Left cardiac atrium (tissue), 4 donors: ENCODE measurements at places on chromosomes 6 and 20.

GRCh38 chr6:4381381-4381780 is 246.0 kb upstream of the ECI2 start:
- DNase-seq = no peak

DNA sequence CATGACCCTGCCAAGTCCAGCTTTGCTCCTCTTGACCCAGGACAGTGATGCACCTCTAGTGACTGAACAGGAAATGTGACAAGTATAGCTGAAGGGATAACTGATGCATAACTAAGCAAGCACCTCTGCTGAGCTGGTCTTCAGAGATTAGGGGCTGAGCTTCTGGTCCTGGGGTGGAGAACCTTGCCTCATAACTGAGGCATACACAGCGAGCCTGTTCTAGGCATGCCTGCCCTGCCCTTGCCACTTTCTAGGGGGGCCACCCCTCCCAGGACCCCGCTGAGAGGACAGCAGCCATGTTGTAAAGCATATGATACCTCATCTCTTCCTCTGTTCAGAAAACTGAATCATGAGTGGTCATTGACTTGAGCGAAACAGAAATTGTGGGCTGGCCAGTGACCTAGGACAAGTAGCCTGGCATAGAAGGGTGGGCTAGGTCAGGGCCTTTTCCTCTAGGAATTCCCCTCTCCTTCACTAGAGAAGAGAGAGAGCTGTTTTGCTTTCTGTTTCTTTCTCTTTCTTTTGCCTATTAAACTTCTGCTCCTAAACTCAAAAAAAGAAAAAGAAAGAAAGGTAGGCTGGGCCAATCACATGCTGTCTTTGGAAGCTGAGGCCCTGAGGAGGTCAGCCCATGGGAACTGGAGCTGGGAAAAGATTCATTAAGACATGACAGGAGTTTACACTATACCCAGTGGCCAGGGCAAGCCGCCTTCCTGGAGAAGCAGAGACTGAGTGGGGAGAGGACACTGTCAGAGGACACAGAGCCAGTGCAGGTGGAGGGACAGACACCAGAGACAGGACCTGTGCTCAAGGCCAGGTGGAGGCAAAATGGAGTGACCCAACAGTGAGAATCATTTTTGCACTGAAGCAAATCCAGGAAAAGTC is 23.1 kb downstream of the ALDH5A1 start:
- no peak for DNase-seq

DNA sequence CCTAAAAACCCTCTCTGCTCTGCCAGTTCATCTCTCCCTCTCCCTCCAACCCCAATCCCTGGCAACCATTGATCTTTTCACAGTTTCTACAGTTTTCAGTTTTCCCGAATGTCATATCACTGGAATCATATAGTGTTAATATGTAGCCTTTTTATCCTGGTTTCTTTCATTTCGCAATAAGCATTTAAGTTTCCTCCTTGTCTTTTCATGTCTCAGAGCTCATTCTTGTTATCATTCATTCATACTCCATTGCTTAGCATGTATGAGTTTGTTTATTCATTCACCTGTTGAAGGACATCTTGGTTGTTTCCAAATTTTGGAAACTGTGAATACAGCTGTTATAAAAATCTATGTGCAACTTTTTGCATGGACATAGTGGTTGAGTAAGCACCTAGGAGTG is 5.5 kb upstream of the PCMTD2 start:
- DNase-seq = no peak

DNA sequence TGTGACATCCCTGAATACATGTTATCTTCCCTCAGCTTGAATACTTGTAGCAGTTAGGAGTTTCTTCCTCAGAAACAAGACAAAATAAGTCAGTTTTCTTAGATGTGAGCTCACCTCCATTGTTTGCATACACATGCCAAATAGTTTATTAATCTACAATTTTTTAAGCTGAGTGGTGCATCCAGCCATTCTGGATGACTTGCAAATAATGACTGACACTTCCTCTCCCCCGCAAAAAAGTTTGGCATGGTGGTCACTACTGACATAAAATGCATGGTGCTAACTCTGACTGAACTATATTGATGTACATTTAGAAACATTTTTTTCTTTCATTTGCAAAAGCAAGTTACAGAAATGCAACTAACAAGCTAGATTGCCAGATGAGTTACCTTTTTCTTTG is 55.5 kb downstream of the CYB5R4 start:
- DNase-seq = no peak

GRCh38 chr6:128204616-128205015 is 303.8 kb upstream of the THEMIS start:
- DNase-seq = no peak

GRCh38 chr6:26157251-26158075 is 70.2 kb downstream of the HFE start:
- no peak for DNase-seq

GRCh38 chr6:12621754-12622153 is 94.8 kb upstream of the PHACTR1 start:
- no peak for DNase-seq

- no peak for DNase-seq
Measured at GRCh38 chr6:106890447-106890846, 84.1 kb downstream of the CD24 start.

DNA sequence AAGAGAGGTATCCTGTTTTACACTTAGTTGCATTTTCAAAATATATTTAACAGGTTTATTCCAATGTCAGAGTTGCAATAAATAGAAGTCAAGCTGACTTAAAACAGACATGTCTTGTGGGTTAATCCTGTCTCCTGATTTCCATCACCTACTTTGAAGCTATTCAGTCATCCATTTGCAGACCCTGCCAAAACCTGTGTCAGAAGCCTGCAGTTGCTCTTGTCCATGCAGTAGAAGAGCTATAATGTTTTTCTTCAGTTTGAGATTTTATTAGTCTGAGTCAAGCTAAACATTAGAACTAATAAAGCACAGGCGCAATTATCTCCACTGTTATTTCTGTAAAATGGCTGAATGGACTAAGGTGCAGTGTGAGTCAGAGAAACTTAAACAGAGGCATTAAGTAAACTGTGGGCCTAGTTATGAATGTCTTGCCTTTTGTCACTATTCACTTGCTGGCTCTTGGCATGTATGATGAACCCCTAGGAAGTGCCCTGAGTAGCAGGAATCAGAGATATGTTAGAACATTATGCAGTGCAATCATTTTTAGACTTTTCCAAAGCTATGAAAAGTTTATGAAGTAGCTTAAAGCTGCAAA is 11.0 kb upstream of the HDGFL1 start:
- no peak for DNase-seq

- no peak for DNase-seq
Measured at GRCh38 chr6:83113258-83113657, 45.8 kb downstream of the DOP1A start.

- no peak for DNase-seq
Measured at GRCh38 chr6:81744131-81744530, 8.3 kb downstream of the TENT5A start.
